ENCODE measurements at places on chromosomes 1 and 21. TPM values are rescaled to one million over a fixed set of nuclear protein-coding genes. Genes with fewer than 3 reads are reported as not detected.

GRCh38 chr1:156668801-156669637, 8.2 kb downstream of the NES start:
- DNase-seq = peak; percentile 88
- no peaks in the 10 kb centered on the region for H3K27me3 ChIP-seq
- peaks cover 17% of the 10 kb centered on the region for H3K4me1 ChIP-seq
- peaks cover 19% of the 10 kb centered on the region for H3K36me3 ChIP-seq

Gene C8A
- not detected for total RNA-seq

Gene REN
- total RNA-seq = not detected

Gene F13B
- total RNA-seq = not detected

DNA sequence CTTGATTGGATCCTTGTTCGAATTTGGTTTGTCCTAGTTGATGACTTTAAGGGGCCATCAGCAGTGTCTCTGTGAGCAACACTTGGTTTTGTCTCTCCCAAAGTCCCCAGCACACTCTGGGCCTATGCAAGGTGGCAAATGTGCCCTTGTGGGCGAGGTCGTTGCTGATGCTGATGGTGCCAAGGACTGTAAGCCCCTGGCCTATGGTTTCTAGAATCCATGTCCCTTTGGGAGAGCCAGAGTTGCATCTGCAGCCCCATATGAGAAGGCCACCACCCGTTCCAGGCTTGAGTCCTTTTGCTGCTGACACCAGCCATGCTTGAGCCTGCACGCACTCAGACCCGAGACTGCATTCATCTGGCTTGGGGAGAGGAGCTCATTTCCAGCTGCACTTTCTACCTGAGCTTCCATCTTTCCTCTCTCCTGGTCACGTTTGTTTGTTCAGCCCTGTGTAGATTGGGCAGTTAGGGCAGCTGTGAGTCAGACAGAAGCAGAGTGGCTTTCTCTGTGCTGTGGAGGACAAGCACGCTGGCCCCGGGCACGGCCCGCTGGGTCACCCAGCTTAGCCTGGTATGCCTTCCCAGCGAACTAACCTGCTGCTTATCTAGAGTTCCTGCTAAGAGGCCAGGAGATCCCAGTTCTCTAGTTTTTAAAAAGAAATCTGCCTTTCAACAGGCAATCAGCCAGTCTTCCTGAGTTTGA, 52.1 kb upstream of the CSF3R start:
- no peaks in the 10 kb centered on the region for H3K36me3 ChIP-seq
- peak; percentile 19 for DNase-seq
- no peak overlapping the region for H3K4me3 ChIP-seq
- H3K27me3 ChIP-seq = no peaks in the 10 kb centered on the region
- H3K4me1 ChIP-seq = no peaks in the 10 kb centered on the region
- H3K27ac ChIP-seq = no peak overlapping the region

- H3K4me1 ChIP-seq = peaks cover 10% of the 10 kb centered on the region
- no peak overlapping the region for H3K27ac ChIP-seq
- H3K4me3 ChIP-seq = no peak overlapping the region
Measured at GRCh38 chr1:201014816-201015200, 8.7 kb downstream of the KIF21B start.

Gene OR2L5
- not detected for total RNA-seq

Gene CFAP410
- 33.1 TPM for total RNA-seq

DNA sequence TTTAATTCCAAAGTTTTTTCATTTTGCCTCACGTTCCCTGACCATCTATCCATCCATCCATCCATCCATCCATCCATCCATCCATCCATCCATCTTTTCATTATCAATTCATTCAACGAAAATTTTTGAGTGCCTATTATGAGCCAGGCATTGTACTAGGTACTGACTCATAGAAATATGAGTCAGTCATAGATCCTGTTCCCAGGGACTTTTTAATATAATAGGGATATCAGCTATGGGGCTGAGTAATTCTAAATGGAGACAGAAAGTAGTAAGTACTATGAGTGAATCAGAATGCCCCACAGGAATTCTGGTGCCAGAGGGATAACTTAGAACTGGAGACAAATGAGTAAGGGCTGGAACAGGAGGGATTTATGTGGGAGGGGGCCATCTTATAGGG, 49.8 kb upstream of the GNG12 start:
- no peak for DNase-seq
- no peaks in the 10 kb centered on the region for H3K36me3 ChIP-seq
- no peaks in the 10 kb centered on the region for H3K4me1 ChIP-seq
- no peaks in the 10 kb centered on the region for H3K27me3 ChIP-seq
- H3K27ac ChIP-seq = no peak overlapping the region

Gene SH2D2A
- 2.4 TPM for total RNA-seq

DNA sequence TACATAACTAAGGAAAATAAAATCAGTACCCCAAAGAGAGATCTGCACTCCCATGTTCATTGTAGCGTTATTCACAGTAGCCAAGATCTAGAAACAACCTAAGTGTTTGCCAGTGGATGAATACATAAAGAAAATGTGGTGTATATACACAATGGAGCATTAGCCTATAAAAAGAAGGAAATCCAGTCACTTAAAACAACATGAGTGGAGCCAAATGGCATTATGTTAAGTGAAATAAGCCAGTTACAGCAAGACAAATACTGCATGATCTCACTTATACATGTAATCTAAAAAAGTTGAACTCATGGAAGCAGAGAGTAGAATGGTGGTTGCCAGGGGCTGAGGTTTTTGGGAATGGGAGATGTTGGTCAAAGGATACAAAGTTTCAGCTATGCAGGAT, 508.3 kb upstream of the B3GALT2 start:
- no peaks in the 10 kb centered on the region for H3K36me3 ChIP-seq
- no peaks in the 10 kb centered on the region for H3K4me1 ChIP-seq
- no peaks in the 10 kb centered on the region for H3K27me3 ChIP-seq
- no peak overlapping the region for H3K27ac ChIP-seq
- H3K4me3 ChIP-seq = no peak overlapping the region
- no peak for DNase-seq

Gene HEYL
- total RNA-seq = 1.3 TPM

- DNase-seq = peak; percentile 85
- H3K4me3 ChIP-seq = peak overlapping the region; percentile 80
- H3K4me1 ChIP-seq = no peaks in the 10 kb centered on the region
- H3K27me3 ChIP-seq = peaks cover 14% of the 10 kb centered on the region
Measured at GRCh38 chr1:243483071-243483771, 227.4 kb downstream of the SDCCAG8 start.

Data from endodermal cell (in vitro differentiated cells).